ENCODE measurements at places on chromosomes 5 and 9. TPM values are rescaled to one million over a fixed set of nuclear protein-coding genes. Genes with fewer than 3 reads are reported as not detected.

GRCh38 chr5:36272136-36272690, 29.5 kb downstream of the RANBP3L start:
- ATAC-seq = no peak

DNA sequence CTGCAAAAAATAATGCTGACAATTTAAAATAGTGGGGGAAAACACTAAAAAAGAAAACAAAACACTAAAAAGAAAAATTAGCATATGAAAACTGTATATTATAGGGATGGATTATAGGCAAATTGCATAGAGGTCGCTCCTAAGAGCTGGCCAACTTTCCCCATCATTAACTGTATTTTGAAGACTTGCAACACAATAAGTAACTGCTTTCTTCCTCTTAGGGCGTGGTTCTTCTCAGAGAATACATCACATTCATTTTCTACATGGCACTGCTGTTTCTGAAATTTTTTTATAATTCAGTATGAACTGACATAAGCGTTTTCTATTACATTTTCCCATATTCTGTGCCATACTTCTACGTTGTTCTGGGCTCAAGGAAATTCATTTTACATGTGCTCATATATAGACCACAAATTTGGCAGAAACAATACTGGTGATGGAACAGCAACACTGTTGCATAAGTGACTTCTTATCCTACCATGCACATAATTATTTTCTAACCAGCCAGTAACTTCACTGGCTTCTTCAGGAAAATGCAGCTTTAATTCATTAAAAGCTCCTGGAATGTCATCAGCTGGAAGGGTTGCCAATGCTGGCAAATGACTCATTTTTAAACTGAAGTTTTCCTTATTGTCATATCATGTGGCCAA, 171.2 kb upstream of the DMAC1 start:
- no peak for ATAC-seq

GRCh38 chr5:125659316-125660023, 763.7 kb upstream of the GRAMD2B start:
- no peak for ATAC-seq

- ATAC-seq = no peak
Observed at GRCh38 chr9:80691229-80691628, 998.1 kb downstream of the TLE1 start.

- no peak for ATAC-seq
Observed at GRCh38 chr9:113583511-113584427, 120.2 kb downstream of the RGS3 start.

- ATAC-seq = no peak
Observed at GRCh38 chr9:3136230-3136629, 292.3 kb upstream of the PUM3 start.

Gene AFAP1L1
- 13.5 TPM for total RNA-seq

DNA sequence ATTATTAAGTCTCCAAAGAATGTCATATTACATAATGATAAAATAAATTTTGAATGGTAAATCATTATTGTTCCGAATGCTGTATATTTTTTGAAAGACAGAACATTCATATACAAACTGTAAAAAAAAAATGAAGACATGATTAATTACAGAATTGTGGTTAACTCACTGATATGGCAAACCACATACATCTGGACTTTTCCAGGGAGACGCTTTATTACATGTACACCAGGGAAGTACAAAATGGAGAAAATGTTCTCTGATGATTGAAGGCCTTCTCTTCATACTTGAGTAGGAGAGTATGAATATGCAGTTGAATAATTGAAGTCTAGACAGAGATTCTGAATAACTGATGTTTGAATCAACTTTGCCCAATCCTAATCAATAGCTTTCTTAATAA, 1886.9 kb downstream of the EFNA5 start:
- no peak for ATAC-seq

Gene SLC38A9
- 11.3 TPM for total RNA-seq

GRCh38 chr9:130144703-130145102, 27.5 kb upstream of the NCS1 start:
- no peak for ATAC-seq

Gene RNF183
- total RNA-seq = not detected

Gene IFNK
- total RNA-seq = not detected

GRCh38 chr5:90546216-90546837, 12.3 kb upstream of the ADGRV1 start:
- no peak for ATAC-seq

GRCh38 chr5:80863708-80864107, 96.5 kb upstream of the RASGRF2 start:
- ATAC-seq = no peak

DNA sequence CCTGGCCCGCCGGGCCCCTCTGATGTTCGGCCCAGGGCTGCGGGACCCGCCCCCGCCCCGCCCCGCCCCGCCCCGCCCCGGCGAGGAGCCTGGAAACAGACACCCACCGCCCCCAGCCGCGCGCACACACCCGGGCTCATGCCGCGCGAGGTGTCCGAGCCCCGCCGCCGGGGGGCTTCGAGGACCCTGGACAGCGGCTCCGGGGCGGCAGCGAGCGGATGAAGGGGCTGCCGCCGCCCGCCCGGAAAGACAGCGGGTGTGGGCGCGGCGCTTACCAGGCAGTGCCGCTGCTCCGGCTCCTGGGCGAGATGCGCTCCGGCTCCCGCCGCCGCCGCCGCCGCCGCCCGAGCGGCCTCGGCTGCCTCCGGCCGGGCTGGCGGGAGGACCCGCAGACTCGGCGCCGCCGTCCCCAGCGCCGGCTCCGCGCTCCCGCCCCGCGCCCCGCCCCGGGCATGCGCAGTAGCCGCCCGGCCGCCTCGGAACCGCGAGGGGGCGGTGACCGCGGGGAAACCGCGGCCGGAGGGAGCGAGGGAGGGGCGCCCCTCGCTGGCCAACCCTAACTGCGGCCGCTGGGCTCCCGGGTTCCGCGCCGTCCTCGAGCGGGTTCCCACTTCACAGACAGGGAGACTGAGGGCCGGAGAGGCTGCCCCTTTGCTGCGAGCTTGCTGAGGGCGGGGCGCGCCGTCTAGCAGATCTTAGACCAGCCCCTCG, at the start of gene GPRIN1:
Gene GPRIN1, minus strand, starts transcription at position 433 of the 711 bp plus-strand sequence. CDS start 10,322 bp downstream, outside the sequence.
- peak; percentile 82 for ATAC-seq

DNA sequence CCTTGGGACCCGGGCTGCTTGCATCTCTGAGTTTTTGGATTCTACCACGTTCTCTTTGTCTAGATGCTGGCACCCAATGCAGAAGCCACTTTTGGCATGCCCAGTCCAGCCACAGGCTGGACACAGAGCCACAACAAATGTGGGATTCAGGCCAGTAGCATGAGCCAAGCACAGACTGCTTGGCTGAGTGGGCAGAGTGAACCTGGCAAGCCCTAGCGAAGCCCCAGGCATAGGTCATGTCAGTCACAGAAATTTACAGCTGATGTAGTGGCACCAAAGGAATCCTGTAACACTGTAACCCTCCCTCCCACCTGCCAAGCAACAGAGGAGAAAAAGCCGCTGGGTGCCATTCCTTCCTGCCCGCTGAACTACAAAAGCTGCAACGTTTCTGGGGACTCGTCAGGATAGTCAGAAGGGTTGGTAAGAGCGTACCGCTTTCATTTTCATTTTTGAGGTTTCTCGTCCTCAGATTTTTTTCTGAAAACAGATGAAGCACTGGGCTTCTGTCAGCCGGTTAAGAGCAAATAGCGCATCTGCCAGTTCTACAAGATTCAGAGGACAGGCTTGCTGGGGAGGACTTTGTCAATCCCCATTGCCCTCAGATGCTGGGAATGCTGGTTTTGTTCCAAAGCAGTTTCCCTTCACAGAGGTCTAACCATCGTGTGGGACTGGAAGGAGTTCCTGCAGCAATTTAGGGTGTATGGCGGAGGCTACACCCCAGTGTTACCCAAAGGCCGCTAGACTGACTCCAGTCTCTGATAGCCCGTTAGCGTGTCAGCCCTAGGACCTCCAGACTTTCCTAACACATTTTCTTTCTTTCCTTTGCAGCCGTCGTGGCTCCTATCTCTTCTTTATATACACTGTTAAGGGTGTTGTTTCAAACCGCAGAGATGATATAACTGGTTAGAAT, 399.0 kb downstream of the HTR1A start:
- ATAC-seq = no peak

Gene FAM153A
- 1.5 TPM for total RNA-seq

GRCh38 chr9:131579789-131580211, 34.5 kb downstream of the PRRT1B start:
- no peak for ATAC-seq

DNA sequence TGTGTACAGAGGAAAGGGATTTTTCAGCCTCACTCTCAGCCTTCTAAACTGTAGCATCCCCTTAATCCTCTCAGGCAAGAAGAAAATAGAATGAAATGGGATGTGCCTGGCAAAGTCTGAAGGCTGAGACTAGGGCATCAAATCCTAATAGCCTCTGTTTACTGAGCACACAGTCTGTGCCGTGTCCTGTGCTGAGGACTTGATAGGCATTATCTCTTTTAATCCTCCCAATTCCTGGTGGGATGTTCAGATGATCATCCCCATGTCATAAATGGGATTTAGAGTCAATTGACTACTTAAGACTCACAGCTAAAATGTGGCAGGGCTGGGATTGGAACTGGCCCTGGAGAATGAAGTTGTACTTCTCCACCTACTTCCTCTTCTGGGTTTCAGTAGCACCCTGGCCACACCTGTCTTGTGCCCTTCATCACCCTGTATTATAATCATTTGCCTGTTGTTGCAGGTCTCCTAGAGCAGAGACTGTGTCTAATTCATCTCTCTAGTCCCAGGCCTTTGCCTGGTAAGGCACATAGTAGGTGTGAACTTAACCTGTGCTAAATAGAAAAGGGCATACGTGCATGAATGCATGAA, 81.0 kb downstream of the WWC1 start:
- ATAC-seq = no peak

GRCh38 chr5:123538670-123539459, 26.9 kb downstream of the CSNK1G3 start:
- no peak for ATAC-seq

- no peak for ATAC-seq
Observed at GRCh38 chr9:5614985-5615384, 13.9 kb upstream of the RIC1 start.

- no peak for ATAC-seq
Observed at GRCh38 chr9:4691795-4692194, 12.4 kb downstream of the CDC37L1 start.

Gene ABO
- 0.54 TPM for total RNA-seq

- no peak for ATAC-seq
Observed at GRCh38 chr5:146340260-146341081, 1.8 kb downstream of the POU4F3 start.

GRCh38 chr5:37850226-37850865, 10.5 kb upstream of the GDNF start:
- no peak for ATAC-seq

Gene S1PR3
- total RNA-seq = 351 TPM

Gene LCN2
- 1.4 TPM for total RNA-seq

DNA sequence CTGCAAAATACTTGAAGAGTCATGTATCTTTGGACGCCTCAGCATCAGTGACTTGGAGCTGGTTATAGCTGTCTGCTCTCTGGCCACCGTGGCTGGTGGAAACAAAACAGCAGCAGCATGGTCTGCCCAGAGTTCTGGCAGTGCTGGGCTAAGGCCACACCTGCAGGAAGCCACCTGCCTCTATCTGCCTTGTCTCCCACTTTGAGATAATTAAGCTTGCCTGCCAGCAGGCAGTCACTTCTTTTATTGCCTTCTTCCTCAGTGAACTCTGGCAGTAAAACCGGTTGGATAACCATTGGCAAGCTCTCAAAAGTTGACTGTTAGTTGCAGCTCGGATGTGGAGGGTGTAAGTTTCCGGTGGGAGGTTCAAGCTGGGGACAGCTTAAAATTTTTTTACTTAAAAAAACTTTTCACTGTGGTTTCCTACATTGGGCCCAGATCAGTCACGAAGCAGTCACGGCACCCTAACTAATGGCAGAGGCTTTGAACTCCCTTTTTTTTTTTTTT, 4.9 kb downstream of the SMIM3 start:
- ATAC-seq = peak; percentile 17

Gene GARIN3
- not detected for total RNA-seq

- no peak for ATAC-seq
Observed at GRCh38 chr9:127660886-127661741, 45.7 kb upstream of the CFAP157 start.

Gene CDX1
- total RNA-seq = not detected

DNA sequence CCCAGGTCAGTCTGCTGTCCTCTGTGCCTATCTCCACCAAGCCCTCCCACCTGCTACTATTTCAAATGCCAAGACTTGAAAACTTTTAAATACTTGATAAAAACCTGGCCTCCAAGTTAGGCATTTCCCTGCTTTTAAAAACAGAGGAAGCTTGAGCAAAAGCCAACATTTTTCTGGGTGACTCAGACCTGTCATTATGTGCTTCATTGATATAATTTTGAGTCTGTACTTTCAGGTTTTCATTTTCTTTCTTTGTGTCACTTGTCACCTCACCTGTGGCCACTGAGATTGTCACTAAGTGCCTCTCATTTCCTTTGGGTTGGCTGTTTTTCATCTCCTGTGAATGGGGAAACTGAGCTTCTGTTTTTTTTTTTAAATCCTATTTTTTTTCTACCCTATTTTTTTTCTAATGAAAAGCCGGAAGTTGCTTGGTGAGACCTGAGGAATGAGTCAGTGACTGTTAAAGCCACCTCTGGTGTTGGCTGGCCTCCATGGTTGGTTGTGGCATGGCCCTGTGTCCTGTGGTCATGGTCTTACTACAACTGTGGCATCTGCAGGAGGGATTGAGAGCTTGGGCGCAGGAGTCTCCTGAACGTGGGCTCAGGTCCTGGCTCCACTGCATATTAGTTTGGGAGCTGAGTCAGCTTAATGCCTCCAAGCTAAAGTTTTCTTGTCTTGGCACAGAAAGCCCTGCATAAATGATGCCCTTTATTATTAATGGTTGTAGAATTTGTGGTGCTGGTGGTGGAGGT, 56.7 kb downstream of the ARHGAP26 start:
- no peak for ATAC-seq

DNA sequence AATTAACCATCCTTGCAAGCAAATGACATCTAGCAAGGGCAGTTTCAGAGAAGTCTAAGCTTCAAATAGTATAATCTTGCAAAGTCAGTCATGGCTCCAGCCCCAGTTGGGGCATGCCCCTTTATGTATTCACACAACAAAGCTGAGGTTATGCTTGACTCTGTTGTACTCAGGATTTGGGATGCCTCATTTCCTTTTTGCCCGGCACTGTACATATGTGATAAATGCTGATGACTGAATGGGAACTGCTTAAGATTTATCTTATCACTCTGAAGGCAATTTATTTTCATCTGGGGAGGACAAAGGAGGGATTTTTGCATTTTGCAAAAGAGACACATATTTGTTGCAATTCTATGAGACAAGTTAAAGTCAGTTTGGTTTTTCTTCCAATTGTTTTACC, 219.2 kb downstream of the TRPM3 start:
- no peak for ATAC-seq

Measured in gastroesophageal sphincter (tissue), 4 donors.